ENCODE measurements at places on chromosomes 11 and 22.

DNA sequence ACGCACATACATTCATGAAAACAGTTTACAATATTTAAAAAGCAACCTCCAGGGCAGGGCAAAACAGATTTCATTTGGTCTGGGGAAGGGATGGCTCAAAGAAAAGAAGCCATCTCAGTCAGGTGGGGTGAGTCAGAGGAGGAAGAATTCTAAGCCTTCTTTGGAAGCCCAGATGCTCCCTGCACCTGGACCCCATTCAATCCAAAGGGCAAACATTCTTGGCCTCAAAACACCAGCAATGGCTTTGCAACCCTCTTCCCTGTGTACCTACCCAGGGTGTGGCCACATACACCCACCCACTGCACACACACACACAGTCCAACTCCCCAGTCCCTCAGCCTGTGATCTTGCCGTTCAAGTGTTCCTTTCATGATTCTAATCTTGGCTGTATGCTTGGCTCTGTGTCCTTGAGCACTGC is 2.0 kb downstream of the KCNE3 start:
- DNase-seq, result no peak

DNA sequence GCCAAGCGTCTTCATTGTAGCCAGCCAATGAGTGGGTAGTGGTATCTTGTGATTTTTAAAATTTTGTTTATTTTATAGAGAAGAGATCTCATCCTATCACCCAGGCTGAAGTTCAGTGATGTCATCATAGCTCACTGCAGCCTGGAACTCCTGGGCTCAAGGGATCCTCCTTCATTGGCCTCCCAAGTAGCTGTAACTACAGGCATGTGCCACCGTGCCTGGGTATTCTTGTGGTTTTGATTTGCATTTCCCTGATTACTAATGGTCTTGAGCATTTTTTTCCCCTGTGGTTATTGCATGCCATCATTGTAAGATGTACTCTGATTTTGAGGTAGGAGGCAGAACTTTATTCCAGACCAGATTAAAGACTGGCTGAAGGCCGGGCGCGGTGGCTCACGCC is 2.4 kb upstream of the DENND6B start:
- DNase-seq, result peak; percentile 38

DNA sequence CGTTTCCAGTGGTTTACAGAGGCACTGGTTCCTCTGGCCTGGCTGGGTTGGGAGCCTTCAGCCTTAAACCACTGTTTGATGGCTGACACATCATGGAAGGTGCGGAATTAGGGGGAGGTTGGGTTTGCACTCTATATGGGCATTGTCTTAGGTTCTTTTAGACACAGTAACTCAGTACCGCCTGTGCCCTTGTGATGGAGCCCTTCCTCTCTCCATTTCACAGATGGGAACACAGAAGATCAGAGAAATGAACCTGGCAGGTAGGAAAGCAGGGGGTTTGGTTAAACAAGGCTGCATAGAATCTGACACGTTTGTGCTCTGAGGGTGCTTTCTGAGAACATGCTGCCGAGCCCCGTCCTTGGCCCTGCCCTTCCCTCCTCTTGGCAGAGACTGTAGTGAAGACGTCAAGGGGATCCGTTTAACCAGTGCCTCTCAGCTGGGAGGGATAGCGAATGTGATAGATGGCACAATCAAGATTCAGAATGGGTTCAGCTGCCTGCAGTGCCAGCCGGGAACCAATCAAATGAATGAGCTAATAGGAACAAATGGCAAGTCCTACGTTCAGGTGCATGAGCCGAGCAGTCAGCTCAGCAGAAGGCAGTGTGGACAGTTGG is 228.6 kb downstream of the TBC1D22A start:
- no peak for DNase-seq

DNA sequence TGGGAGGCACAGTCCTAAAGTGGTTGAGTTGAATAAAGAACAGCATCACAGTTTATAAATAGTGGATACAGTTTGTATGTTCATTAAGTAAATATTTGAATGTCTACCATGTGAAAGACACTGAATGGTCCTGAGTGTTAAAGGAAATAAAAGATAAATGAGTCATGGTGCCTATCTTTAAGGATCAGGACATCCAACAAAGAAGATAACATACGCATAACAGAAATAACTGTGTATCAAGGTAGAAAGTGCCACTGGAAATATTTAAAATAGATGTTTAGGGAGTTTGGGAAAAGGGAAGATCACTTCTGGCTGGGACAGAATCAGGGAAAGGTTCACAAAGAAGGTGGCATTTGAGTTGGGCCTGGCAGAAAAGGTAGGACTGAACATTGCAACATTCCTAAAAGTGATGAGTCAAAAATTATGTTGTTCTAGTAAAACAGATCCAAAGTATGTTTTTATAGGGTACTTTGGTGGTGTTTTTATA is 41.5 kb downstream of the CSTPP1 start:
- DNase-seq, result peak; percentile 23

GRCh38 chr22:30171008-30171407 is 75.6 kb downstream of the LIF start:
- DNase-seq, result no peak

DNA sequence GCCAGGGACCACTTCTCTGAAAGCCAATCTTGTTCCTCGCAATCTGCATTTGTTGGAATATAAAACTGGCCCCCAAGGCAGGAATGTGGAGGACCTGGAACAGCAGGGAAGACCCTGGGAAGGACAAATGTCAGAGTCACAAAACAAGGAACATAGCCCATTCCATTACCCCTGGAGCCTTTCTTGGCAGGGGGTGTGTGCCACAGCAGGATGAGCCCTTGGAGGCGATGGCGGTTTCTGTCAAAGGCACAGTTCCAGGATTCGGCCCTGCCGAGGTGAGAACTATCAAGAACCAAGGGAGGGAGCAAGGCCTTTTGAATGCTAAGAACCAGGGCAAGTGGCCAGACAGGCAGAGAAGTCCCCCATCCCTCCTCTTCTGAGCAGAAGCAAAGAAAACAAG is 204.3 kb downstream of the TRIM29 start:
- DNase-seq, result no peak

- DNase-seq, result no peak
Measured at GRCh38 chr22:47615051-47615450, 852.6 kb downstream of the TBC1D22A start.

DNA sequence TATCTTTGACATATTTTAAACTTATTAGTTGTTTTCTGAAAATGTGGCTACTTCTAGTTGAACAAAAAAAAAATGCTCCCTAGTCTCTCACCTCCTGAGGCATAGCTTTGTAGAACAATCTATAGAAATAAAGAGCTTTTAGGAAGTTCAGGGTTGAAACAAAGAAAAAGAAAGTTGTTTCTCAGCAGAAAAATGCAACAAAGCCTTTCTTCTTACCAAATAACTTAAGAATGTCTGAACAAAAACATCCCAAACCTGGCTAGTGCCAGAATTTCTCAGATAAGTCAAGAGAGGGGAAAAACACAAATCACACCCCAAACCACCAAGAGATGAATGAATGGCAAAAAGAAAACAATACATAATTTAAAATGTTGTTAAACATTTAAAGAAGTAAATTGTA is 114.1 kb downstream of the MAML2 start:
- DNase-seq, result no peak

- no peak for DNase-seq
Measured at GRCh38 chr22:19983741-19984140, 32.9 kb downstream of the ARVCF start.

GRCh38 chr11:128195057-128195751 is 392.2 kb downstream of the ETS1 start:
- no peak for DNase-seq

DNA sequence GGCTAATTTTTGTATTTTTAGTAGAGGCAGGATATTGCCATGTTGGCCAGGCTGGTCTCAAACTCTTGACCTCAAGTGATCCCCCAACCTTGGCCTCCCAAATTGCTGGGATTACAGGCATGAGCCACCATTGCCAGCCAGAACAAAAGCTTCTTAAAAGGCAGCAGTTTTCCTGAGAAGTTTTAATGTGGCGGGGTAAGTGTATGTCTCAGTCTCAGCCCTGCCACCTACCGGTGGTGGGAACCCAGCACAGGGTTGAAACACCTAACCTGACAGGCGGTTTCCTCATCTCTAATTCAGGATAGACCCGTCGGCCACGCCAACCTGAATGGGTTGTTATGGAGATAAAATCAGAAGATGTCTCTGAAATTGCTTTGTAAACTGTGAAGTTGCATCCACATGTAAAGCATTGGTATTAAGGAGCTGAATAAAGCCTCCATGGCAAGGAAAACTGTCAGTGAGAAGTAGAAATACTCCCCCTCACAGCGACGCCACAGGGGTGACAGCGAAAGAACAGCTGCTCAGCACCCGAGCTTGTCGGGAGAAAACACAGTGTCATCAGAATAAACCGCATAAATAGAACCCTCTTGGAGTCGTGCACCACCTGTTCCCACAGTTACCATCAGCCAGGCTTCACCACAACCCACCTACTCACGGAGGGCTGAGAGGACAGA is 165.9 kb upstream of the NCAM1 start:
- DNase-seq, result peak; percentile 26

GRCh38 chr11:130042093-130042591 is 27.6 kb upstream of the APLP2 start:
- peak; percentile 88 for DNase-seq

DNA sequence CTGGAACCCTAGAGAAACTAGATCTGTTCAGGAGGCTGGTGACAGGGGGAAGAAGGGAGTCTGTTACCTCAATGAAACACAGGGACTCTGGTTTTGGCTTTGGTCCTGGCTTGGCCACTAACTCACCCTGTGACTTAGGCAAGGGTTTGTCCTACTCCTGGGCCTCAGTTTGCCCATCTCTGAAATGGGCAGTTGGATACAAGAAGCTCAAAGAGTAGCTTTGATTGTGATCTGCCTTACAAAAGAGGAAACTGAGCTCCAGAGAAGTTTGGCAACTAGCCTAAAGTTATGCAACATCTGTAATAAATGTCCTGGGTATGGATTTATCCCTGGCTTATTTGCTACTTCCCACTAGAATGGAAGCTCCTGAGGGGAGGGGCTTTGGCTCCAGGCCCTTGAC is 24.0 kb upstream of the LMO1 start:
- no peak for DNase-seq

GRCh38 chr11:33256813-33257159 is 395 bp upstream of the HIPK3 start:
- DNase-seq, result no peak

DNA sequence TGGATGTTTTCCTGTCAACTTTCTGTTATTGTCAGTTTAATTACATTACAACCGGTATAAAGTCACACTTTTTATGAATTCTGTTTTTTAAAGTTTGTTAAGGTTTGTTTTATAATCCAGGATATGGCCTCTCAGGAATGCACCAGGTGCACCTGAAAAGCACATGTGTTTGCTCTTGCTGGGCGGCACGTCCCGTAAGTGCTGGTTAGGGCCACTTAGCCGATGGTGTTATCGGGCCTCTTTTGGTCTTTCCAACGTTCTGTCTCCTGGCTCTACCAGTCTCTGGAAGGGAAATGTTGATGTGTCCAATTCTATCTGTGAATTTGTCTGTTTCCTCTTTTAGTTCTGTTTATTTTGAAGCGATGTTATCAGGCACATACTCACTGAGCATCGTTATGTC is 695.7 kb downstream of the BRD1 start:
- no peak for DNase-seq

DNA sequence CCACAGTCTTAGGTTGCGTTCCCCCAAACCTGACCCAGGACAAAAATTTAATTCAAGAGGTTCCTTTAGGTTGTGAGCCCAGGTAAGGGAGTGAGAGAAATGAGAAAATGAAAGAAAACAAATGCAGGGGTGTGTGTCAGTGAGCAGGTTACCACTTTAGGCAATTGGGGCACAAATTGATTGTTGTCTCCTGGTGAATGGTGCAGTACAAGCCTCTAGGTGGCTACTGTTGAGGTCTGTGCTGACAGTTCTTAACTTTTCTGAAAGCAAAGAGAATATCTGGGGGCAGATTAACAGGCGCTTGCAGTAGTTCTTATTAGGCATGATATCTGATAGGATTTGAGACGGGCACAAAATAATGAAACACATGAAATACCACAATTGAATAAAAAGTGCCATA is 894.6 kb downstream of the FAM181B start:
- DNase-seq, result no peak

DNA sequence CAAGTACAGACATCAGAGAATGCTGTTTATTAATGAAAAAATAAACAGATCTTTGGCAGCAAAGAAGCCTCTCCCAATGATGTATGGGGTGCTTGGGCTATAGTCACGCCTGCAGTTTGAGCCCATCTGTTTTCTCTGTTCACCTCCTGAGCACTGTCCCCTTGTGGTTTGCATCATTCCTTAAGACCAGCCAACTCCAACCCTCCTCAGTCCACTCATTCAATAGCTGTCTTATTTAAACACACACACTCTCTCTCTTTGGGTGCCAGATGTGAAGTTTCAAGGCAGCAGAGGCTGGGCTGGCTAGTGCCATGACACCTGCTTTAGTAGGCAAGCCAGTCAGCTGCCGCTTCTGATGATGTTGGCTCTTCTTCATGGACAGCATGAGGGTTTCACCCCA is 58.1 kb downstream of the POLD3 start:
- DNase-seq, result peak; percentile 33

DNA sequence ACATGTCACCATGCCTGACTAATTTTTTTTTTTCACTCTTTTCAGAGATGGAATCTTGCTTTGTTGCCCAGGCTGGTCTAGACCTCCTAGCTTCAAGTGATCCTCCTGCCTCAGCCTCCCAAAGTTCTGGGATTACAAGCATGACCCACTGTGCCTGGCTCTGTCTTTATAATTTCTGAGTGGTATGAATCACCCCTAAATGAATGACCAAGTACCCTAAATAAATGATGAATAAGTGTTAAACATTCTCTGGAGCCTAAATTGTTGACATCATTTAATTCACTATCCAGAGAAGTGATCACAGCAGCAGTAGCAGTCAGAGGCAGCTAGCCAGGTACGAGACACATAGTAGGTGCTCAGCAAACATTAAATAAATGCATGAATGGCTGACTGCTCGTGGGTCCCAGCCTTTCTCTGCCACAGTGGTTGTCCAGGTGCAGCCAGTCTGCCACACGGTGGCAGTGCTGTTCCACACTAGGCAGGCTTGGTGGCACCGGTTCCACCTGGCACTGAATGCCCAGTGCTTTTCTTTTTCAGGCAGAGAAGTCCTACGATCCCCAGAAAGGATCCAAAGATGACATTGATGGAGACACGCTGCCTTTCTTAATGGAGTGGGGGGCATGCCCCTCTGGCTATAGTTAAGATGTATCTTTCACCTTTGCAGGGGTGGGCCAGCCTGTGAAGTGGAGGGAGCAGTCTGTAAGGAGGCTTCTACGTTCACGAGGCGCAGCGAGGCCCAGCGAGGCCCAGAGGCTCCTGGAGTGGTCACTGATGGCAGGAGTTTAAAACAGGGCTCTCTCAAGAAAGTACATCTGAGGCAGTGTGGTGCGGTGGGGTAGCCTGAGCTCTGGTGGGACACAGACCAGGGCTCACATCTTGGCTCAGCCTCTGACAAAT is 8.7 kb upstream of the TTC12 start:
- DNase-seq, result peak; percentile 57

GRCh38 chr11:102994105-102994504 is 38.6 kb upstream of the MMP13 start:
- DNase-seq, result peak; percentile 45
